DMS153 (cell line): ENCODE measurements at places on chromosomes 1 and 21.

GRCh38 chr1:231973830-231974229 is 347.2 kb downstream of the DISC1 start:
- DNase-seq: no peak

DNA sequence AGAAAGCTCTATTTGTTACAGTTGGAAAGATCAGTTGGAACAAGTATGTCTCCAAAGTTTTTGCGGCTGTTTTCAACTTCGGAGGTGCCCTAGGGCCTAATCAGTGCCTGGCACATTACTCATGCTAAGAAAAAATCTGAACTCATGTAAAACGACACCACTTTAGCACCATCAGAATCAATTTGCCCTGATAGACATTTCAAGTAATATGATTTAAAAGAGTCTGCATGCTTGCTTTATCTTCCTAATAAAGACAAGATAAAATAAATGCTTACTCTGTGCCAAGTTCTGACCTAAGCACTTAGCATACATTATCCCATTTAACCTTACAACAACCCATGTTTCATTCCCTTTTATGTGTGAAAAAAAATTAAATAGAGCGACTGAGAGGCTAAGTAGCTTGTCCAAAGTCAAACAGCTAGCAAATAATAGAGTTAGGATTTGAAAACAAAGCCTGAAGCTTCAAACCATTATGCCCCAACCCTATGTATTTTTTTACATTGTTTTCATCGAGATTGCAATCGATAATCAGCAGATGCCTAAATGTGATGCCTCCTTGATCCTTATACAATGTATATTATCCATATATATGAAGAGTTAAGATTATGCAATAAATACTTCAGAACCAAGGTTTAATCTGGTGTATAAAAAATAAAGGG is 91.3 kb downstream of the DENND1B start:
- DNase-seq: no peak

- peak; percentile 26 for DNase-seq
Observed at GRCh38 chr1:165215676-165216075, 140.8 kb downstream of the LMX1A start.

GRCh38 chr1:42153624-42154023 is 414 bp downstream of the GUCA2B start:
- DNase-seq: no peak
